CMK (cell line): ENCODE measurements at places on chromosomes 12 and 14.

GRCh38 chr12:1644534-1645438 lies 15.8 kb downstream of the WNT5B start:
- DNase-seq = no peak

GRCh38 chr14:78141590-78141989 lies 28.6 kb upstream of the NRXN3 start:
- no peak for DNase-seq

GRCh38 chr12:76041406-76041805 lies 9.8 kb upstream of the PHLDA1 start:
- no peak for DNase-seq

GRCh38 chr12:93441081-93441616 lies 598 bp downstream of the UBE2N start:
- DNase-seq = no peak

DNA sequence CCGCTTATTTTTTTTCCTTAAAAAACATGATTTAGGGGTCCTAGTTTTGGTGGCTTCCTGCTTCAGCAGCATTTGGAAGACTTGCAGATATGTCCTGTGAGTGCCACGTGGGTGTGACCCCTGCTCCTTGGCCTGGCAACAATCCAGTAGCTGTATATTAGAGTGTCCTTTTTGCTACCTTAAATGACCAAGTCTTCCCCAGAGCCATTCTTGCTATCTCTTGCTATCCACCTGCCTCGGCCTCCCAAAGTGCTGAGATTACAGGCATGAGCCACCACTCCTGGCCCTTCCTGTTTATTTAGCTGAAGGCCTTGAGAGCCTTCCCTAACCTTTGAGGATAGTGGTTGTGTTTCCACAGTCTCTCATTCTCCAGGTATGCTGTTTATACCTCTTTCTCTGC lies 17.0 kb downstream of the TPCN1 start:
- no peak for DNase-seq

- no peak for DNase-seq
Observed at GRCh38 chr14:89869606-89870005, 84.9 kb downstream of the EFCAB11 start.

- DNase-seq = no peak
Observed at GRCh38 chr12:123482876-123483275, 24.9 kb downstream of the SNRNP35 start.

DNA sequence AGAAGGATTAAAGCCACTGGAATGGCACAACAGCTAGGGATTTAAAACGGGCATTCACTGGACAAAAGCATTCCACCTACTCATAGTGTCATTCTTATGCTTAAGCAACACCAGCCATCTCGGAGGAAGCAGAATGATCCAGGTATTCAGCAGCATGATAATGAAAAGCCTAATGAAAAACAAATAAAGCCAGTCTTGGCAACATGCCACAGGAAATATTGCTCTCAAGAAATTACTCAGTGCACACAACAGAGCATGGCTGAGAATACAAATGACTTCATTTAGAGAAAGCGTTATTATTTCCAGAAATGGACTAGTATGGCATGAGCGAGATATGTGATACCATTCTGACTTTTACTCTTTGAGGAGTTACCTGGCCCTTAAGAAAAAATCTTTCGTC lies 442.2 kb downstream of the APAF1 start:
- no peak for DNase-seq
